Sigmoid colon (tissue), 7 donors: ENCODE measurements at places on chromosomes 3 and 15. TPM values are rescaled to one million over a fixed set of nuclear protein-coding genes. Genes with fewer than 3 reads are reported as not detected.

Gene MEGF11
- not detected for polyA plus RNA-seq

Gene SYNPR
- polyA plus RNA-seq = 0.32 TPM

DNA sequence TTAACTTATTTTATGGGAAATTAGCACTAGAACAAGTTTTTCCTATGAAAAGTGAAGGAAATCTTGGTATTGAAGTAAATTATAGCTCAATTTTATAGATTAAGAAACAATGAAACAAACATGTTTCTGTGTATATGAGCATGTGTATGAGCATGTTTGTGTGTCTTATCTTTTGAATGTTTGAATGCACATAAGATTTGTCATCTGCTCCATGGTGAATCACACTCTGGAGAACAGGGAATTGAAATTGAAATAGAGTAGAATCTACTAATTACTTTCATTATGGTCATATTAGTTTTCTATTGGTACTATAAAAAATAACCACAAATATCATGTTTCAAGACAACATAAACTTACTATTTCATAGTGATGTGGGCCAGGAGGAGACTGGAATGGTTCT lies 646.6 kb downstream of the OTOL1 start:
- H3K36me3 ChIP-seq = no peaks in the 10 kb centered on the region
- no peaks in the 10 kb centered on the region for H3K27me3 ChIP-seq
- DNase-seq = no peak
- peaks cover 35% of the 10 kb centered on the region for H3K4me1 ChIP-seq
- no peak overlapping the region for H3K4me3 ChIP-seq
- no peak overlapping the region for H3K27ac ChIP-seq

GRCh38 chr15:68552773-68553172 lies 26.0 kb upstream of the CORO2B start:
- no peak overlapping the region for H3K4me3 ChIP-seq
- no peaks in the 10 kb centered on the region for H3K36me3 ChIP-seq
- no peaks in the 10 kb centered on the region for H3K4me1 ChIP-seq
- no peak for DNase-seq

DNA sequence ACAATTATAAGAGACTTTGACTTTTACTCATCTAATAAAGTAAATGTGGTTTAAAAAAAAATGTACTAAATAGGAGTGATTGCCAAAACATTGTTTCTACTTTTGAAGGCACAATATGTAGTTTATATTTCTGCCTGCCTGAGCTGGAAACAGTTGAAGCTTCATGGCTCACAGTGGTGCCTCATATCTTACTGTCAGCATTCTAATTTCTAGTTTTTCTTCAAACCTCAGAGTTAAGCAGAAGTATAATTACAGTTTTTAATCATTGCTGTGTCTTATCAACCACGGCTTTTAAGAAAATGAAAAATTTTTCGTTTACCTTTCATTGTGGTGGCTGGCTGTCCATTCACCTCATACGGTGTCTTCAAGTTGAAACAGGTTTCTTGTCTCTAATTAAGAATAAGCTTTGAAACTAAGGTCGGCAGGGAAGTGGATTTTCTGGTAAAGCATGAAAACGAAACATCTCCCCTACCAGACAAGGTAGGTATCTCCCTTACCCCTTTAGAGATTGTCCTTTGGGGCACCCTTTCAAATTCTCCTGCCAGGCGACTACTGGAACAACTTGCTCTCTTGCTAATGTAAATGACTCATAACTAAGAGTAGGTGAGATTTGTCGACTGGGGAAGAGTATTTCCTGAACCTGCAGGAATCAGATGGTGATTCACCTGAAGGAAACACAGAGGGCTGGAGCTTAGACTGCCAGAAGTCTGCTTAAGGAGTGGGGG lies at the start of gene GPR87:
Gene GPR87, minus strand, starts transcription at position 554 of the 725 bp plus-strand sequence. CDS start 16,720 bp downstream, outside the sequence.
- no peak within 1 kb of the TSS for H3K27ac ChIP-seq
- H3K4me3 ChIP-seq = no peak within 1 kb of the TSS
- no peak for DNase-seq
- H3K4me1 ChIP-seq = no peaks in the 10 kb centered on the region
- H3K36me3 ChIP-seq = no peaks in the 10 kb centered on the region
